ENCODE measurements at places on chromosomes 7 and 10.

- no peaks in the 10 kb centered on the region for H3K27me3 ChIP-seq
- H3K36me3 ChIP-seq = no peaks in the 10 kb centered on the region
- H3K4me3 ChIP-seq = no peak overlapping the region
- no peak for DNase-seq
- no peak overlapping the region for H3K27ac ChIP-seq
Measured at GRCh38 chr7:83579740-83580139, 69.2 kb downstream of the SEMA3E start.

DNA sequence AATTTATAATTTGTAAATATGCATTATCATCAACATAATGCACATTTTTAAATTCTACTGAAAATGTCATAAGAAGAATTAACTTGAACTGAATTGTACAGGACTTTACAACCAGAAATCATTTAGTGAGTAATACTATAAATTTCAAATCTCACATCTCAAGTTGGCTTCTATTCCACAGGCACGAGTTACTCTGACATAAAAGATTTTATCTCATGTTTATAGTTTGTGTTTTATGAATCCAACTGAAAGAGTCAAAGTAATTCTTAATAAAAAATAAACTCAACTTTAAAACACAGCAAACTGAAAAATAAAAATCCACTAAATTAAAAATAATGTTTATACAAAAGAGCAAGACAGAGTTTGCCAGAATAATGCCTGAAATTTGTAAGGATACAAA lies 129.2 kb downstream of the CD36 start:
- H3K27me3 ChIP-seq = no peaks in the 10 kb centered on the region
- H3K4me1 ChIP-seq = no peaks in the 10 kb centered on the region
- DNase-seq = no peak

DNA sequence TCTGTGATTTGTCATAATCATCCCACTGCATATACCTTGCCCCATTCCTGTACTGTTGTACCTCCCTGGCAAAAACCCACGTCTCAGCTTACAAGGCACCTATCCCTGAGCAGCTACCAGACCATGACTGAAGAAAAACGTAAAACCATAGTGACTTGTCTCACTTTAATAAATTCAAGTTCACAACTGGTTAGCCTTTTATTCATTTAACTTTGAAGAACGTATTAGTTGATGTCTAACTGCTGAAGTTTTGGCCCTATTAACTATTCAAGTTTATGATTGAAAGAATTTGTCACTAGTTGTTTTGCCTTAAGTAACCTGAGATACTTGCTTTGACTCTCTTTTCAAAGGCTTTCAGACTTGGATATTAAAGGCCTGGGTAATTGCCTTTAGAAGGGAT lies 59.7 kb downstream of the GALNT11 start:
- no peaks in the 10 kb centered on the region for H3K27me3 ChIP-seq
- no peak overlapping the region for H3K4me3 ChIP-seq

DNA sequence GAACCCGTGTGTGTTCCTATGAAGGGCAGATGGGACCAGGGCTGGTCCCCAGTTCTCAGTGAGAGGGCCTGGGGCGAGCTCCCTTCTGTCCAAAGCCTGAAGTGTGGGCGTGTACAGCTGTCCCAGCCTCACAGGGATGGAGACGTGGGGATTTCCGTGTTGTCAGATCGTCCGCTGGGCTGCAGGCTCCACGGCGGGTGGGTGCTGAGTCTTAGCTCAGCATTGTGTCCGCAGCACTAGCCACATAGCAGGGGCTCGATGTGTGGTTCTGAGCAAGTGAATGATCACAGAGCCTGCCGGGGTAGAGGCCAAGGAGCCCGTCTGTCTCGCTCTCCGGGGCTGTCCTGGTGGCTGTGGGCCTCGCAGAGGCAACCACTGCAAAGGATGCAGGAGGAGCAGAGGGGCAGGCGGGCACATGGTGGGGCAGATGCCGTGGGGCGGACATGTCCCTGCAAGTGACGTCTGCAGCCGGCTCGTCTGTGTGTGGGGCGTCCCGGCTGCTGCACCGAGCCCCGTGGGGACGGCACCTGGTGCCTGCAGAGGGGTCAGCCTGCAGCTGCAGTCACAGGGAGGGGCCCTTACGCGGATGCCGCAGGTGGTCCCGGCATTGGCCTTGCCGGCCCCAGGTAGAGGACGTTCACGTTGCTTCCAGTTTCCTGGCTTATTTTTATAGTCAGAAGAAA lies 30.9 kb downstream of the FAM20C start:
- H3K27ac ChIP-seq = no peak overlapping the region
- no peak overlapping the region for H3K4me3 ChIP-seq
- no peaks in the 10 kb centered on the region for H3K36me3 ChIP-seq

DNA sequence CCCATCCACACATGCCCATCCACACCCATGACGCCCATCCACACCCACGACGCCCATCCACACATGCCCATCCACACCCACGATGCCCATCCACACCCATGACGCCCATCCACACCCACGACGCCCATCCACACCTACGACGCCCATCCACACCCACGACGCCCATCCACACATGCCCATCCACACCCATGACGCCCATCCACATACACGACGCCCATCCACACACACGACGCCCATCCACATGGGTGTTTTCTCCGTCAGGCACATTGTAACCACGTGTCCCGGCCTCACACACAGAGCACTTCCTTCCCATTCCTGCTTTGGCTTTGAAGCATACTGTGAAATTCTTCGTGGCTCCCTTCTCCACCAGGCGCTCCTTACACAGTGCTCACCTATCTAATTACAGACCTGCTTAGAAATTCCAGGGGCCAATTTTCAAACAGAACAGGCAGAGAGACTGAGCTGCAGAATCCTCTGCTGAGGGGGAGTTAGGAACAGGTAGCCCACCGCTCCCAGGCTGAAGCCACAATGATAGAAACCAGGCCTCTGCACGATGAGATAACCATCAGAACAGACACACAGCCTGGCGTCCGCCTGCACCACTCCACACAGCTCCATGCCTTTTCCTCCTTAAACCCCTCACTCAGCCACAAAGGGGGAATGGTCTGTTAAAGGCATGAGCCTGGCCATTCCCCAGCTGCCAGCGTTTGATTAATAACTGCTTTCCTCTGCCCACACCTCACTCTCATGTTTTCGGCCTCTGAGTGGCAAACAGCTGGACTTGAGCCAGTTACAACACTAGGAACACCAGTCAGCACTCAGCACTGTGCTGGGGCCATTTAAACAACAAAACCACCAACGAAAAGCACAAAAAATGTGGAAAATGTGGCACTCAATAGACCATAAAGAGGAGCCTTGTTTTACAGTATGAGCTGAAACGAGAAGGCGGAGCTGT lies 501.6 kb downstream of the PTPRN2 start:
- H3K4me3 ChIP-seq = no peak overlapping the region
- no peaks in the 10 kb centered on the region for H3K4me1 ChIP-seq
- H3K36me3 ChIP-seq = peaks cover 4% of the 10 kb centered on the region
- no peaks in the 10 kb centered on the region for H3K27me3 ChIP-seq
- DNase-seq = no peak
- H3K27ac ChIP-seq = no peak overlapping the region

DNA sequence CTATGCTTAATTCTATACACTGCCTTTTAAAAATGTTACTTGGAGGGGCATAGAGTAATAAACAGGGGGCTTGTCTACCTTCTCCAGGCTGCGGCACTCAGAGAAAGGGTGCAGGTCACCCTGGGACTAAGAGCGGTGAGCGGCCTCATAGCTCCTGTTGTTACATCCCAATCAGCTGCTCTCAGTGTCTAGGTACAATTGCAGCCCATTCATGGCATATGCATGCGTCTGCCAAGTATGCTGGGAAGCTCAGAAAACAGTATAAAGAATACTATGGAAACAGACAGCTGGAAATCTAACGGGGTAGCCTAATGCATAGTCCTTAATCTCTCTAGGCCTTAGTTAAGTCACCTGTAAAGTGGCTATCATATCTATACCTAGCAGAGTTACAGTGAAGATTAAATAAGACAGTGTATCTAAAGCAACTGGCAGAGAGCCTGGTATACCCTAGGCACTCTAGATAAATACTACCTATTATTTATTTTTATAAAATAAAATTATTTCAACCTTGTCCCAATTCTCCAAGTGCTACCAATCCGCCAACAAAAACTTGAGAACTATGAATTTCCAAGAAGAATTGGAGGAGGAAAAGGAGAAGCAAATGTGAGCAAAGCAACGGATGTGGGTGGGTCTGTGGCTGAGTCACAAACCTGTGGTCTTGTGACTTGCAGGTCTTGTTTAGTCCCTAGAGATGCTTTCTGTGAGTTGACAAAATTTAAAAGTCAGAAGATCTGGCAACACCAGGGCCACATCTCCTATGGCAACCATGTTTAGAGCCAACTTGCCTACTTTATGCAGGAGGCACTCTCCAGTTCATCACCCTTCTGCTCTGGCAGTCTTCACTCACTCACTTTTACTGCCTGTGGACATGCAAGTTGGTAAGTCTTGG lies 183.0 kb downstream of the RAPGEF5 start:
- H3K4me1 ChIP-seq = peaks cover 12% of the 10 kb centered on the region
- H3K4me3 ChIP-seq = no peak overlapping the region
- peak; percentile 15 for DNase-seq
- no peak overlapping the region for H3K27ac ChIP-seq
- H3K27me3 ChIP-seq = peaks cover 2% of the 10 kb centered on the region

DNA sequence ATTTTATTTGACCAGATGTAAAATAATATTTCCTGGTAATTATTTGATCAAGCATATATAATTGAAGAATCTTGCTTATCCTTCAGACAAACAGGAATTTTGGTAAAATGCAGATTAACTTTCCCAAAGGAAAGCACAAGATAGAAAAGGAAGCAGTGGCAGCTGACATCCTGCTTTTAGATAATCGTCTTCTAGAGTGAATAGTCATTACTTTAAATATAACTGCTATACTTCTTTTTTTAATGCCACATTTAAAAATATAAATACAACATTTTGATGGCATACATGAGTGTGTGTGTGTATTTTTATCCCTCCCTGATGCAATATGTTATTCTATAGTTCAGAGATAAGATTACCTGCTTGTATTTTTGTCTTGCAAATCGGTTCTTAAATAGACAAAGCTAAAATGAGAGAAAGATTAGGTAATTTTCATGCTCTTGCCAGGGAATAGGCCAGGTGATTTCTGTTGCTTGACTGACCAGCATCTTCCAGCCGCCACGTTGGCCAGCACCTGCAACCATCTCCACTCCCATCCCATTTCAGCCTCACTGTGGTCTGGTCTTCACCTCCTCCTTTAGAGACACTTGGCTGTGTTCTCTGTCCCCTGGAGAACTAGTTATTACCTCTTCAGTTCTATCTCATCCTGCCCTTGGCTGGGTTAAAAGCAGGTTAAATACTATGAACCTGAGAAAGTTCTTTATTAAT lies 58.1 kb downstream of the MDFIC start:
- DNase-seq = no peak
- H3K4me3 ChIP-seq = no peak overlapping the region
- H3K4me1 ChIP-seq = peaks cover 25% of the 10 kb centered on the region
- no peak overlapping the region for H3K27ac ChIP-seq

DNA sequence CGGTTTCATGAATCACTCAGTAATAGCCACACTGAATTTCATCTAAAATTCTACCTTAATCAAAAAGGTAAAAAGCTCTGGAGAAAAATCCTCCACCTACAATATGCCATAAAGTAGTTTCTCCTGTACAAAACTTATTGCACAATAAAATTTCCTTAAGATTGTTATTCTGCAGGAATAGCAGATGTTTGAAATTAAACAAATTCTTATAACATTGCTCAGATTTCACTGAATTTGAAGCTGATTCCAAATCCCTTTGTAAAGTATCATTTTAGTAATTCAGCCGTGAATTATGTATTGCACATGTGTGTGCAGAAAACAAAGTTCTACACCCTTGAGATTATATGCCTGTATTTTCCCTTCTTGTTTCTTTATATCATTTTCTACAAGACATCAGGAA lies 123.8 kb downstream of the AMPH start:
- no peaks in the 10 kb centered on the region for H3K36me3 ChIP-seq
- H3K4me1 ChIP-seq = no peaks in the 10 kb centered on the region
- DNase-seq = no peak
- no peak overlapping the region for H3K27ac ChIP-seq
- no peak overlapping the region for H3K4me3 ChIP-seq
- peaks cover 2% of the 10 kb centered on the region for H3K27me3 ChIP-seq

DNA sequence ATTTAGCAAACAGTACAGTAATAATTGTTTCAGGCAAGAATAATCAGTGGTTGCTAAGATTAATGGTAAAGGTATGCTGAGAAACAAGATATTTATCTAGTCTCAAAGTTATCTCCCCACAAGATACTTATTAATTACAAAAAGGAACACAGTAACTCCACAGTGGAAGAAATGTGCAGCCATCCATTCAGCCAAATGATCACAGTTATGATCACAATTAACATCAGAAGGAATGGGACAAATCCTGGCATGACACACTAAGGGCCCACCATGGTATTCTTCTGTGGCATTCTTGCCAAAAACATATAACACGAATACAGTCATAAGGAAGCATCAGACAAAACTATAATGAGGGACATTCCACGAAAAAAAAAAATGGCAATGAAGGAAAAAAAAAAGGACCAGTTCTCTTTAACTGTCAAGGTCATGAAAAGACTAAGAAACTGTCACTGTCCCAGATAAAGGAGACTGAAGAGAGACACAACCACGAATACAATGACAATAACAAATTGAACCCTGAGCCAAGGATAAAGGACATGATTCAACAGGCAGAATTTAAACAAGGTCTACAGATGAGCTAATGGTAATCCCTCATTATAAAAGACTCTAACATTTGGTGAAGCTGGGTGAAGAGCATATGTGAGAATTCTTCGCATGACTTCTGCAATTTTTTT lies 20.9 kb downstream of the NUDCD3 start:
- no peak overlapping the region for H3K4me3 ChIP-seq
- DNase-seq = no peak
- H3K36me3 ChIP-seq = peaks cover 54% of the 10 kb centered on the region
- no peaks in the 10 kb centered on the region for H3K27me3 ChIP-seq
- peaks cover 56% of the 10 kb centered on the region for H3K4me1 ChIP-seq
